ENCODE measurements at places on chromosomes 3 and 15. TPM values are rescaled to one million over a fixed set of nuclear protein-coding genes. Genes with fewer than 3 reads are reported as not detected.

Gene OSBPL10
- polyA plus RNA-seq, result 11.8 TPM

Gene FSD2
- not detected for polyA plus RNA-seq

Gene CLDN11
- 1.6 TPM for polyA plus RNA-seq

Gene EPHB1
- 0.39 TPM for polyA plus RNA-seq

Gene ITGA11
- 3.4 TPM for polyA plus RNA-seq

Gene CELF6
- polyA plus RNA-seq, result 3.8 TPM

Gene MAGI1
- polyA plus RNA-seq, result 8.2 TPM

Gene CMTM8
- 9.6 TPM for polyA plus RNA-seq

Gene SEMA4B
- polyA plus RNA-seq, result 28.7 TPM

Gene TMEM158
- polyA plus RNA-seq, result 3.1 TPM

Gene ZNF385D
- 1.4 TPM for polyA plus RNA-seq

Gene RLBP1
- not detected for polyA plus RNA-seq

Gene RETNLB
- polyA plus RNA-seq, result not detected

Gene CFAP100
- 0.60 TPM for polyA plus RNA-seq

Measured in kidney (tissue), 22 donors.